ENCODE measurements at places on chromosomes 12 and 14.

DNA sequence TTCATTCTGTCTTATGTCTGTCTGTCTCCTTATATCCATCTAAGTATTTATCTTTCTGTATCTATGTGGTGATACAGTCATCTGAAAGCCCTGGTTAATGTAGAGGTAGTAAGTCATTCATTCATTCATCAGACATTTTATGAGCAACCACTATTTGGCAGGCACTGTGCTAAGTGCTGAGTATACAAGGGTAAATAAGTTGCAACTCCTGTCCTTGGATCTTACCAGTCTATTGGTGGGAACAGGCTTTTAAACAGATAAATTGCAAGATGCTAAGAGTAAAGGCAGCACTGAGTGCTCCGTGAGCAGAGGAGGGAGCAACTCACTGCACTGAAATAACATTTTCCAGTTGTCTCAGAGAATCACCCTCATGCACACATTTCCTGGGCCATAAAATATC lies 68.6 kb downstream of the TMEM30B start:
- no peak for DNase-seq

DNA sequence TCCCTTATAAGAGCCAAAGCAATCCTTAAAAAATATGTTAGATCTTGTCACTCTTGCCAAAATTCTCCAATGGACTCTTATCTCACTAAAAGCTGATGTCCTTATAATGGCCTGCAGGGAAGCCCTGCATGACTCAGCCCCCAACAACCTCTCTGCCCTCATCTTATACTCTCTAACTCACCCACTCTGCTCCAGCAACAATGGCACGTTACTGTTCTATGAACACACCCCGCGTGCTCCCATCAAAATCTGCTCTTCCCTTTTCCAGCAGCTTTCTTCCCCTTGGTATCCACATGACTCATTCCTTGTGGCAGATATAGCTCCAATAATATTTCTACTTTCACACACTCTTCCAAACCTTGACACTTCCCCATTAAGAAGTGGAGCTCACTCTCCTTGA lies 108.1 kb downstream of the DENND5B start:
- no peak for DNase-seq

DNA sequence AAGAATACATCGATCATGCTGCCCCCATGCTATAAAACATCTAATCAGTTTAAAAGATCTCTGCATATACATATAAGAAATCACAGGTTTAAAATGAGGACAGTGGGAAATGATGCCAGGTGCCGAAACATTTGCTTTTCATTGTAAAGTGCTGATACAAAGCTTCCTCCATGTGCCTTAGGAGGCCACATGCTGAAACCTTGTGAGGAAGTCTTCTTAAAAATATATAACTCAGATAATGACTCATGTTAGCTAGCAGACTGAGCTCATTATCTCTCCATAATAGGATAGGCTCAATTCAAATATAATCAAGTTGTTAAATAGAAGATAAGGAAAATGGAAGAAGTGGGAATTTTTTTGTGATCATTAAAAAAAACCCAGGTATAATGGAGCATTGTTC lies 65.9 kb downstream of the RFX4 start:
- DNase-seq: no peak

DNA sequence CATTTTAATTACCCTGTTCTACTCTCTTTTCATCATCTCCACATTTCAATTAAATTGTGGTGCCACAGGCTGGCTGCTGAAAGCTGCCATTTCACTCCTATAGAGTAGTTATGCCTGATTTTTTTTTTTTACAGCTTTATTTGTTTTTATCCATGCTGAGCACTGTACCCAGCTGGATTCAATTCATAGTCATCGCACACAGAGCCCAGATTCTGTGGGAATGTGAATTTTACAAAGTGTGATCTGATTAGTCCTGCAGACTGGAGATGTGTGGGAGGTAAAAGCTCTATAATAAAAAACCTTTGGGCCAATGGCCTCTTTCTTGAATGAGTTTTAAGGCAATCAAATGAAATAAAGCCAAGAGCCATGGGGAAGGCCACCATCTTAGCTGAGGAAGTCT lies 190.2 kb downstream of the ANO4 start:
- no peak for DNase-seq

DNA sequence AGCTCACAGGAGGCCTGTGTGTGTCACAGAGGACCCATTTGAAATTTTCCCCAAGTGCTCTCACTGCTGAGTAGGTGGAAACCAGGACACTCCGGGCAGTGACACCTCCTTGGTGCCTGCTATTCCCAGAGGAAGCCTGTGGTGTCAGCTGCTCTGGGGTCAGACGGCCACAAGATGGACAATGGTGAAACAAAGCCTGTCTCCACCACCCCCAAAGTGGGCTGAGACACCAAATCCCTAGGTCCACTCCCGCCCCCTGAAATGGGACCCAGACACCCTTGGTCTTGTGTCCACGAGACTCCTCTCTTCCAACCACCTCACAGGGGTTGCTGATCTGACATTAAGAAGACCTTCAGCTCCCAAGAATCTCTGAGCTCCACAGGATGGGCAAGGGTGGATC lies 7.0 kb downstream of the KCNH3 start:
- no peak for DNase-seq

DNA sequence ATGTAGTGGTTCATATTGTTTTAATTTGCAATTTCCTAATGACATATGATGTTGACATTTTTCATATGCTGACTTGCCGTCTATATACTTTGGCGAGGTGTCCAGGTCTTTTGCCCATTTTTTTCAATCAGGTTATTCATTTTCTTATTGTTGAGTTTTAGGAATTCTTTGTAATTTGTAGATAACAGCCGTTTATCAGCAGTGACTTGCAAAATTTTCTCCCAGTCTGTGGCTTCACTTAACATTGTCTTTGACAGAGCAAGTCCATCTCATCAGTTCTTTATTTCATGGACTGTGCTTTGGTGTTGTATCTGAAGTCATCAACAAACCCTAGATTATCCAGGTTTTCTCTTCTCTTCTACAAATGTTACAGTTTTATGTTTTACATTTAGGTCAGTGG lies 12.6 kb upstream of the KLHDC2 start:
- no peak for DNase-seq

DNA sequence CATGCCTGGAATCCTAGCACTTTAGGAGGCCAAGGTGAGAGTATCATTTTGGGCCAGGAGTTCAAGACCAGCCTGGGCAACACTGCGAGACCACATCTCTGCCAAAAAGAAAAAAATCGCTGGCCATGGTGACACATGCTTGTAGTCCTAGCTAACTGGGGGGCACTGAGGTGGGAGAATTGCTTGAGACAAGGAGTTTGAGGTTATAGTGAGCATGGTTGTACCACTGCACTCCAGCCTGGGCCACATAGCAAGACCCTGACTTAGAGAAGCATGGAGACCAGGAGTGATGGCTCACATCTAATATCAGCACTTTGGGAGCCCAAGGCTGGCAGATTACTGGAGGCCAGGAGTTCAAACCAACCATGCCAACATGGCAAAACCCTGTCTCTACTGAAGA lies 9.2 kb downstream of the PTGES3 start:
- no peak for DNase-seq

DNA sequence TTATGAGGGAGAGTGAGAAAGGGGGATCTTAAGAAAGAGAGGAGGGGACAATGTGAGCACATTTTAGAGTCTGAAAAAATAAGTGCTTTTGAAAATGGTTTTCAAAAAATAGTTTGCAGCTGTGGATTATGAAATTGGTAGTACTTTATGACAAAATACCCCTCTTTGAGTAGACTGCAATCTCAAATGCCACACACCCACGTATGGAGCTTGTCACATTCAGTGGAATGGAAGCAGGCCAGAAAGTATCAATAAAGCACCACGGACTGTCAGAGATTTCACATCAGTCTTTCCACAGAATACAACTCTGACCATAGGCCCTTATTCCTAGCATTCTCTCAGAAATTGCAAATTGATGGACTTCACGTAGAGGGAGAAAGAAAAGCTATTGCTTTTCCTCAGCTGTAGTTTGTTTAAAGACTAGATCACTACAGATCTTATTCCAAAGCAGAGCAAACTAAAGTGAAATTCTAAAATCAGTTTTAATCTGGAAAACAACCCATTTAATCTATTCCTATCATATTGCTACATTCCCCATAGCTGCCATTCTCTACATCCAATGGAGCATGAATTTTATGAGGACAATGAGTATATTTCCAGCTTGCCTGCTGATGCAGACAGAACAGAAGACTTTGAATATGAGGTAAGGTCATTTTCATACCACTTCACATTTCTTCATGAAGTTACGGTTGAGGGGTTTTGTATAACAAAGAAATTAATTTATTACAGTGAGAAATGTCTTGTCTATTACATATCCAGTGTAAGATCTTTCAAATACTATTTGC lies 321.3 kb downstream of the PDZRN4 start:
- no peak for DNase-seq

DNA sequence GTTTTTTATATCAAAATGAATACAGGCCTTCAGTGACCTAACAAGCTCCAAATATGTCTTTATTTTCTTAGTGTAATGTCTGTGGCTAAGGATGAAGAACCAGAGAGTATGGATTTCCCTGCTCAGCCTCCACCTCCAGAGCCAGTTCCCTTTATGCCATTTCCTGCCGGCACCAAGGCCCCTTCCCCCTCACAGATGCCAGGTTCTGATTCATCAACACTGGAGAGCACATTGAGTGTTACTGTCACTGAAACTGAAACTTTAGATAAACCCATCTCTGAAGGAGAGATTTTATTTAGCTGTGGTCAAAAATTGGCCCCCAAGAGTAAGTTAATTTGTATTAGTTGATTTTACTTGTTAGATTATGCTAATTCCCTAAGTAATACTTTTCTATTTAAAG lies 61.0 kb downstream of the KIAA0586 start:
- no peak for DNase-seq

DNA sequence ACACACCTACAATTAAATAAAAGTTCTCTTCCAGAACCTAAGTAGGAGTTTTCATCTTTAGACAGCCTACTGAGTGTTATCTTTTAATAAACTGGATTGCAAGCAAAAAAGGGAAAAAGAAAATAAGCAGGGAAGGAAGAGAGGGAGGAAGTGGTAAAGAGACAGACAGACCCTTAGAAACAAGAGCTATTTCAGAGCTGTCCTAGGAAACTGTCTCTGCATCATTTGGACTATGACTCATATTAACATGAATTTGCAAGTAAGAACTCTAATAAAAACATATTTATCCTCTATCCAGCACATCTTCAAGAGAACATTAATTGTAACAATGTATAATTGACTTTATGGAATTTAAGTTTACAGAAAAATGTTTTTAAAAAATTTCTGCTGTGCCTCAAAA lies 438.8 kb upstream of the USP15 start:
- no peak for DNase-seq

GRCh38 chr12:49627752-49628360 lies 4.5 kb downstream of the PRPF40B start:
- DNase-seq: no peak

DNA sequence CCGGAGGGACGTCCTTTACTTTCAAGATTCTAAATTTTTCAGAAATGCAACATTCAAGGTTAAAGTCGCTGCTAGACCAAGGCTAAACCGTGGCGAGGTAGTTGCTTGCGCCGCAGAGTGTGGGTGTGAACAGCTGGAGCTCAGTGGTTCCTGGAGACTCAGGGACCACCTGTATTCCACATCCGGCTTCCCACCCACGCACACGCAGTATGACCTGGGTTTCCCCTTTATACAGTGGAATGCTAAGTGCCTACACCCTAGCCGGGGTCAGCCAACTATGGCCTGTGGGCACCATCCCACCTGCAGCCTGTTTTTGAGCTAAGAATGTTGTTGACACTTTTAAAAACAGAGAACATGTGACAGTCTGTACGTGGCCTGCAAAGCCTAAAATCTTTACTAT lies 42.9 kb upstream of the TESC start:
- DNase-seq: no peak

DNA sequence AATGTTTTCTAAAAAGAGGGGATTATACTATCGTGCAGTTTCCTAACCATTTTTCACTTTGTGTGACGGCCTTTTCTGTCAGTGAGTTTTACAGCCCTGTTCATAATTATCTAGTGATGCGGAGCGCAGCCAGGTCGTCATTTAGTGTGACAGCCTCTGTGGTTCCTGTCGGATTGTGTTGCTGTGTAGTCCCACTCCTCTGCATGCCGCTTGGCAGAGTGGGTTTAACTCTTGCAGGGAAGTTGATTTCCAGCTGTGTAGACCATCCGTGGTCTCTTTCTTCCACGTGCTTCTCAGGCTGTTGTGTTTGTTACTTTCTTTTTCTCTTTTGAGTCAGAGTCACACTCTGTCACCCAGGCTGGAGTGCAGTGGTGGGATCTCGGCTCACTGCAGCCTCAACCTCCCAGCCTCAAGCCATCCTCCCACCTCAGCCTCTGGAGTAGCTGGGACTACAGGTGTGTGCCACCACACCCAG lies 8.6 kb downstream of the RAN start:
- DNase-seq: no peak

DNA sequence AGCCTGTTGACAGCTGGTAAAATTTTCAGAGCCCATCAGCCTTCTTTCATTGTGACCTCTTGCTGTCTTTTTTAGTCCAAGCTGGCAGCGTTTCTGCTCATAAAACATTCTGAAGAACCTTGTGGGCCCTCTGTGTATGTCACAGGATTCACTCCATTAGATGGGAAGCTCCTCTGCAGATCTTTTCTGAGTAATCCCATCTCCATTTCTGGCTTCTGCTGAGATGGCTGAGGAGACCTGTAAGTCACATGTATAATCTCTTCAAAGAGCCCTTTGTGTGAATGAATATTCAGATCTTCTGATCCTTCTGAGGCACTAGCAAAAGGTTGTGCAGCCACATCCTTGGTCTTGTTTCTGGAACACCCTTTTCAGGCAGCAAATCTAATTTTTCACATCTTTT lies 2.8 kb downstream of the RXYLT1 start:
- no peak for DNase-seq

- DNase-seq: no peak
Measured at GRCh38 chr12:75969768-75970167, 61.8 kb downstream of the PHLDA1 start.

DNA sequence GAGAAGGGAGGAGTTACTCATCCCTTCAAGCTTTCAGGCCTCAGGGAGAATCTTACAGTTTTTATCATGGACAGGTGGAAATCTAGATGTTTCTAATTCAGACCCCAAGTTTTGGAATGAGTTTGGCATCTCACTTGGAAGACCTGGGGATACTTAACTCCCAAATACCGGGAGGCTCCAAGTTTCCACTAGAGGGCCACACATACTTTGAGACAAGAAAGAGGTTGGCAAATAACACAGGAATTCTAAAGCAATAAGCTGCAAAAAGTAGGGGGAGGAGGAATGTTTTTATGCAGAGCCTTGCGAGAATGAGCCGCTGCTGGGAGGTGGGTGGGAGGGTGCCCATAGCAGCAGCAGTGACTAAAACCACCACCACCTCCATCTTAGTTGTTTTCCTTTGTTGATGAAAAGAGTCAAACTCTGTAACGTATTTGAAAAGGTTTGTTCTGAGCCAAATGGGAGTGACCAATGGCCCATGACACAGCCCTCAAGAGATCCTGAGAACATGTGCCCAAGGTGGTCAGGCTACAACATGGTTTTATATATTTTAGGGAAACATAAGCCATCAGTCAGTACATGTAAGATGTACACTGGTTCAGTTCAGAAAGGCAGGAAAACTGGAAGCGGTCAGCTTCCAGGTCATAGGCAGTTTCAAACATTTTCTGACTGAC lies 34.2 kb upstream of the RNASE1 start:
- DNase-seq: no peak
